Stimulated activated CD8-positive, alpha-beta memory T cell treated with anti-CD3 and anti-CD28 coated beads, Interleukin-4, amount 100 ng/mL, for 24 hours (primary cell): ENCODE measurements at places on chromosomes 16 and 17.

DNA sequence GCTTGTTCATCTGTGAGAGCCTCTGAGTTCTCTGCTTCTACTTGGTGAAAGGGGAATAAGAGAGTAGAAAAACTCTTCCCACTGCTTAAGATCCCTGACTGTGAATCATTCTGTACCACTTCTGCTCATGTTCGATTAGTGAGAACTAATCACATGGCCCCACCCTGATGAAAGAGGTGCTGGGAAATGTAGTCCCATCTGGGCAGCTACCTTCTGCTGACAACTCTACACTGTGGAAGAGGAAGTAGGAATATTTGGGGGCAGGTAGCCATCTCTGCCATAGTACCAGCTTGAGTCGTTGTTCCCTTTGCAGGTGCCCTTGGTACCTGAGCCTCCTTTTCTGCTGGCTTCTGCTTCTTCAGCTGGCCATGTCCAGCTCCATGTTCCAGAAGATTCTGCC is 29.9 kb downstream of the NKD1 start:
- no peak for DNase-seq

- DNase-seq: no peak
Measured at GRCh38 chr16:87134628-87134995, 182.6 kb downstream of the C16orf95 start.

DNA sequence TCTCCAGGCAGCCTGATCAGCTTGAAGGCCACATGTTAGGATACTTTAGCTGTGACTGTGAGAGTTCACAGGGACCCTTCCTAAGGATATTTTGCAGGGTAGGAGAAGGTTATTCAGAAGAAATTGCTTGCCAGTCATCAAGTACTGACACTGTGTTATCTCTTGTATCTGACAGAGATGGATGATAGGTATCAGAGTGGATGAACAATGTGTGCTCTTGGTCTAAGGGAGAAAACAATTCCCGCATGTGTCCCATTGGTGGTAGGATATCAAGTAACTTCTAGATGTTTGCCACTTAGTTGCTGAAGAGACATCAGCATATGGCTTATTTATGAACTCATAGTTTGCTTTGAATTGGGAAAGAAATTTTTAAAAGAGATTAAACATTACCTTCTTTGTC is 219.3 kb downstream of the SPECC1 start:
- no peak for DNase-seq

DNA sequence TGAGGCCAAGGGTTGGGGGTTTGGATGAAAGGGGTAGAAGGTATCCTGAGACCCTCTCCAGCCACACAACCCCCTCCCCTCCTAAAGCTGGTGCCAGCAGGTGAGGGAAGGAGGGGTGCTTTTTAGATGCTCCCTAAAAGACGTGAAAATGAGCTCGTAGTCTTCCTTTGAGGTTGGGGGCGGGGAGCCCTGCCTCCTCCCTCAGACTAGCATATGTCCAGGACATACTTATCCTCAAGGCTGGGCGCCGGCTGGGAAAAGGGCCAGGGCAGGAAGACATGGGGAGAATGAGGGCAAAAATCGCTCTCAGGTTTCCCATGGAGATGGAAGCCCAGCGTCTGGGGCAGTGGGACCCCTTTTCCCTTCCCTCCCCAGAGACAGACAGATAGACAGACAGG is 26.7 kb downstream of the SRCIN1 start:
- no peak for DNase-seq

GRCh38 chr17:56528696-56529095 is 64.8 kb upstream of the NOG start:
- no peak for DNase-seq

DNA sequence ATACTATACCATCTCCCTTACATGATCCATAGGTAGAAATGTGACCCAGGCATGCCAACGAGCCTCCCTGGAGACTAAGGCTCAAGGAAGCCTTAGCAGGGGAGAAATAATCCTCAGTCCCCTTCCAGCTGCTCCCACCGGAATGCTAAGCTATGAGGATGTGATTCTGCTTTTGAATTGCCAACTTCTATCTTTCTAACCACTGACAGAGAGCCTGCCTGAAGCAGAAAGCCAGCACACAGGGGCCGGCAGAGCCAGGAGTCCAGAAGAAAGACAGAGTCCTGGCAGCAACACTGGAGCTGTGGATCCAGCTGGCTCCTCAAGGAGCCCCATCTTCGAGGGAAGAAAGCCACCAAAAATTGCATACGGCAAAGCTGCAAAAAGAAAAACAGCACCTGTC is 579.6 kb upstream of the CDH5 start:
- no peak for DNase-seq

- DNase-seq: no peak
Measured at GRCh38 chr17:51651513-51652298, 391.4 kb downstream of the UTP18 start.

DNA sequence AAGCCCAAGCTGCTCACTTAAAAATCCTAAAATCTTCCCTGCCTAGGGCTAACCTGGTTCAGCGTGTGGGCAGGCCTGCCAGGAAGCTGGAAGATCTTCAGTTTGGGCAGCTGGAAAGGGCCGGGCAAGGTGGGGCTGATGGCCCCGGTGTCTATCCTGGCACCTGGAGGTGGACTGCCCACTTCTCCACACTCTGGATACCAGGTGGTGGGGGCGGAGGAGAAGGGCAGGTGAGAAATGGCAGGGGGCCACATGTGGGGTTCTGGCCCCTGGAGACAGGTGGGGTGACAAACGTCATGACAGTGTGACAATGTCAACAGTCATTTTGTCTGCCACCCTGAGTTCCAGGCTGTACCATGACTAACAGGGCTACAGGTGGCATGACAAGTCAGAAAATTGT is 78.5 kb upstream of the C16orf82 start:
- no peak for DNase-seq

DNA sequence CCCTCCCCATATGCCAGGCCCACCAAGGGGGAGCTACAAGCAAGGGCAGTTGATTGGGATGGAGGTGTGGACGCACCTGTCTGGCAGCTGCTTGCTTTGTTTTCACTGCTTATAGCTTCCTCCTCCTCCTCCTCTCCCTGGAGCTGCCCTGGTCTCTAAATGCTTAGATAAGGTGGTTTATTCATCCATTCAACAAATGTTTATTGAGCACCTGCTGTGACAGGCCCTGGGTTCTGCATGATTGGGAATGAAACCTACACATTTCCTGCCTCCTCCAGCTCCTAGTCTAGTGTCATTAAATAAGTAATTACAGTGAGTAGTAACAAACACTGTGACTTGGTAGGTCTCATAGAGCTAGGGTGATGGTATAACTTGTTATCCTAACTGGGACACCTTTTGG is 17.4 kb upstream of the MAP3K14 start:
- DNase-seq: no peak
